NCI-H1105 (cell line): ENCODE measurements at places on chromosomes 16 and 17.

DNA sequence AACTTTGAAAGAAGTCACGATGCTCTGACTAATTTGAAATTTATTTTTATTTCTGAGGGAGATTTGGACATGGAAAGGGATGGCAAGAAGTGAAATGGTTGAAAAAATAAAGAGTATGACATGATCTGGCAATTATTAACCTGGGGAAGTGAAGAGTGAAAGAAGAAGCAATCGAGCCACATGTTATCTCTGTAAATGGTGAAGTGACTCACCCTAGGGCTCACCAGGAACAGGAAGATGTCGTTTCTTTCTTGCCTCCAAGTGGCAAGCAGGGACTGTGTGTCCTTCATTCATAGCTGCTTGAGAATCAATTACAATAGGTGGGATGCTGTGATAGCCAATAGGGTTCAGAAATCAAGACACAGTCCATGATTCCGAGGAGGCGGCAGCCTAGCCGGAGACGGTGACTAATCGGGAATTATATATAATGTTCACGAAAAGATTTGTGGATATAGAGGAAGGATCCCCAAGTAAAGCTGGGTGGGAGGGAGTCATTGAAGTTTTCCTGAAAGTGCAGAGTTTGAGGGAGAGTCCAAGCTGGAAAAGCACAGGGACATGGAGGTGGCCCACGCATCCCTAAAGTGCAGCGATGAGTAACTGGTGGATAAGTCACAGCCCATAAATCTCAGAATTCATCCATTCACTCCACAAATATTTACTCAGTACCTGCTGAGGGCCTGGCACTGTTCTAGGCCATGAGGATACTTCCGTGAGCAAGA lies 18.2 kb upstream of the KRT20 start:
- no peak for DNase-seq

GRCh38 chr17:55632236-55632635 lies 90.4 kb downstream of the TMEM100 start:
- DNase-seq, result no peak

DNA sequence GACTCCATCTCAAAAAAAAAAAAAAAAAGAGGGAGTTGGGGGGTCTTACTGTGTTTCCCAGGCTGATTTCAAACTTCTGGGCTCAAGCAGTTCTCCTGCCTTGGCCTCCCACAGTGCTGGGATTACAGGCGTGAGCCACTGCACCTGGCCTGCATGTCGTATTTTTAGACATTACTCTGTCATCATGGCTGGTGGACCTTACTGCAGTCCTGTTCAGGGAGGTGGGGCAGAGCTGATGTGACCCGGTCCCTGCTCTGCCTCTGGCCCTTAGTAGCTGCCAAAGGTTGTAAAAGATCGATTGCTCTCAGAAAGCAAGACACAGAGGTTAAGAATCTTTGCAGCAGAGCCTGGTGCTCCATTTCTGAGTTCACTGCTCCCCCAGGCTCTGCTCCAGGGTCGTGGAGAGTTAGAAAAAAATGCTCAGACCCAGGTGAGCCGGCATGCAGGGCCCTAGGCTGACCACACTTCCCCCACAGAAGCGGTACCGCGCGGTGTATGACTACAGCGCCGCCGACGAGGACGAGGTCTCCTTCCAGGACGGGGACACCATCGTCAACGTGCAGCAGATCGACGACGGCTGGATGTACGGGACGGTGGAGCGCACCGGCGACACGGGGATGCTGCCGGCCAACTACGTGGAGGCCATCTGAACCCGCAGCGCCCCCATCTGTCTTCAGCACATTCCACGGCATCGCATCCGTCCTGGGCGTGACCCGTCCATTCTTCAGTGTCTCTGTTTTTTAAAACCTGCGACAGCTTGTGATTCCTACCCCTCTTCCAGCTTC lies 7.1 kb upstream of the LASP1NB start:
- no peak for DNase-seq

- DNase-seq, result no peak
Measured at GRCh38 chr16:68825427-68825826, 17.9 kb upstream of the TANGO6 start.

GRCh38 chr17:71914042-71914441 lies 206.8 kb upstream of the SOX9 start:
- DNase-seq, result no peak
